ENCODE measurements at places on chromosomes 7 and 10.

DNA sequence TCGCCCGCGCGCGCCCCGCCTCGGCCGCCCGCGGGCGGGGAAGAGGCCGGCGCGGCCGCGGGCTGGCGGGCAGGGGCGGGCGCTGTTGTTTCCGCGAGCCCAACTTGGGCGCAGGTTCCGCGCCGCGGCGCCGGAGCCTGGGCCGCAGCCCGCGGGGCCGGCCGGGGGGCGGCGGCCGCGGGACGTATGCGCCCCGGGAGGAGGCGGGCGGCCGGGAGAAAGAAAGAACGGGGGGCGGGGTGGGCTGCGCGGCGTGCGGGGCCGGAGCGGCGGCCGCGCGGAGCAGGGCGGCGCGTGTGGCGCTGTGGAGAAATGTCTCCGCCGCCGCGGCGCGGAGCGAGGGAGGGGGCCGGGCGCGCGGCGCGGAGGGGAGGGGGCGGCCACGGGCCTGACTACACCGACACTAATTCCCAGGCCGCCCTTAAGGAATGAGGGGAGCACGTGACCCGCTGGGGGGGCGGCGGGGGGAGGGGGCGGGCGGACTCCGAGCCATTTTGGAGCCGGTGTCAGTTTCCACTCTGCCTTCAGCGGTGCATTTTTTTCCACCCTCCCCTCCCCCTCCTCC is at the start of gene BMI1:
Gene BMI1 (plus strand): TSS at position 509 of the 565 bp plus-strand sequence. CDS start 5,351 bp downstream, outside the sequence.
- DNase-seq, result no peak

DNA sequence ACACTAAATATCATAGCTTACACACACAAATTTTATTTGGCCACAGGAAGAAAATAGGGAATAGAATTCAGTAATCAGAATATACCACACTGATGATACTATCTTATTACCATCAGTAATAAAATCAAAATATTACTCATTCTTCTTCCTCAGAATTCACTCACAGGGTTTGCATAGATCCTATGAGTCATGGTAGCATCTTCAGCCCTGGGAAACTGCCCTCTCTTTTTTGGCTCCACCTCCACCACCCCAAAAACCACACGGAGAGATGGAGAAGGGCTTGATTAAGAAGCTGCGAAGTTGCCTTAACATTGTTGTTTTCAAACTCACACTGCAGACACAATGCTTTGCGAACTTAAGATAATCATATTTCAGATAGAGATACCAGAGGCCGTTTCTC is 154.1 kb upstream of the AHR start:
- DNase-seq, result peak; percentile 30

- DNase-seq, result no peak
Observed at GRCh38 chr7:47647181-47647917, 65.4 kb upstream of the TNS3 start.

GRCh38 chr7:1624999-1625927 is 44.8 kb upstream of the ELFN1 start:
- no peak for DNase-seq

DNA sequence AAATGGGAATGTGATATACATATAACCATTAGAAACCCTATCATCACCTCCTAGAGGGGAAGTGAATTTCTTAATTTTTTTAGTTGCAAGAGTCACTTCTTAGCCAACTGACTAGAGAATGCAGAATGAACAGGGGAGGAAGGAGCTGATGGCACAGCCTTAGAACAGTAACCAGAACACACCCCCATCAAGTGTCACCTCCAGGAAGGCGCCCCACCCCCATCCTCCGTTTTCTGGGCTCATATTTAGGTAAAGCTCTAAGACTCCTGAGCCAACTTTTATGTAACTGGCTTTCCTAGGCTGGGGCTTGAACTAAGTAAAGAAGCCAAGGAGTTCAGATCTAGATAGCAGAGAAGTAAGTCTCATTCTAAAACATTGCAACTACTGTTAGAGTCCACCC is 54.0 kb downstream of the COL17A1 start:
- DNase-seq, result no peak

DNA sequence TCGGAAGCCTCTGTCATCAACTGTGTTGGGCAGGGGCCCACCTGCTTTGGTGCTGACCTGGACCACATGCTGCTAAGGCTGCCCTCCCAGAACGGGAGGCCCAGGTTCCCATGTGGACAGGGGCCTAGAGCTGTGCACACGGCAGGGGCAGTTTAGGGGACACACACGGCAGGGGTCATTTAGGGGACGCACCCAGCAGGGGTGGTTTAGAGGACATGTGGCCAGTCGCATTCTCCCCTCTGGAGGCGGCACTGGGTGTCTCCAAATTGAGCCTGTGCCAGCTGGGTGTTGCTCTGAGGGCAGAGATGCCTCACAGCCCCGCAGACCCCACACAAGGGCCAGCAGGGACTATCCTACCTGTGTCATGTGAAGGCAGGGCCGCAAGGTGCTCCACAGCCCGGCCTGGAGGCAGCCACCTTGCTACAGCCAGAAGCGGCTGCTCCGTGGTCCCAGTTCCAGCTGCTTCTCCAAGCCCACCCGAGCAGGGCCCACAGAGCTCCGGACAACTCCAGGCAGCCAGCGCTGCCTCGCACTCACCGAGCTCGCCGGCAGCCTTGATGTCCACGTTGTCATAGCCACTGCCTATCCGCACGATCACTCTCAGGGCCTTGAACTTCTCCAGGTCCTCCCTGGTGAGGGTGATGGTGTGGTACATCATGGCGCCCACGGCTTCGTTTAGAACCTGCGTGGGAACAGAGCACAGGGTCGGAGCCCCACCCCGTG is 60.7 kb downstream of the ZRANB1 start:
- DNase-seq, result no peak

GRCh38 chr7:2115760-2116447 is 116.8 kb downstream of the MAD1L1 start:
- DNase-seq, result no peak

DNA sequence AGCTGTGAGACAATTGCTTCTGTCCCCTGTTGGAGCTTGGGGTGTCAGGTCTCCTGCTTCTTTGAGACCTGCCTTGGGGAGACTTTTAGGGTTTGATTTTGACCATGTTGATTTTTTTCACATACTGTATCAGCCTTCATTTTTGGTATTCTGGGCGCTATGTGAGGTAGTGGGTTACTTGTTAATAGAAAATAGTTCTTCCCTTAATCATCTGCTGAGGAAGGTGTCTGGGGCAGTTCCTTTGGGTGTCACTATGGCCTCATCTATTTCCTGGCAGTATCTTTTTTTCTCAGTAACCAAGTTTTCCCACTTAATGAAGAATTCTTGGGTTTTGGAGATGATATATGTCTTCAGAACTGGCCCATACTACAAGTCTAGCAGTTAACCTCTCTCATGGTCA is 4.6 kb upstream of the NOLC1 start:
- DNase-seq, result no peak

- no peak for DNase-seq
Observed at GRCh38 chr7:88321694-88322093, 15.0 kb upstream of the STEAP4 start.

DNA sequence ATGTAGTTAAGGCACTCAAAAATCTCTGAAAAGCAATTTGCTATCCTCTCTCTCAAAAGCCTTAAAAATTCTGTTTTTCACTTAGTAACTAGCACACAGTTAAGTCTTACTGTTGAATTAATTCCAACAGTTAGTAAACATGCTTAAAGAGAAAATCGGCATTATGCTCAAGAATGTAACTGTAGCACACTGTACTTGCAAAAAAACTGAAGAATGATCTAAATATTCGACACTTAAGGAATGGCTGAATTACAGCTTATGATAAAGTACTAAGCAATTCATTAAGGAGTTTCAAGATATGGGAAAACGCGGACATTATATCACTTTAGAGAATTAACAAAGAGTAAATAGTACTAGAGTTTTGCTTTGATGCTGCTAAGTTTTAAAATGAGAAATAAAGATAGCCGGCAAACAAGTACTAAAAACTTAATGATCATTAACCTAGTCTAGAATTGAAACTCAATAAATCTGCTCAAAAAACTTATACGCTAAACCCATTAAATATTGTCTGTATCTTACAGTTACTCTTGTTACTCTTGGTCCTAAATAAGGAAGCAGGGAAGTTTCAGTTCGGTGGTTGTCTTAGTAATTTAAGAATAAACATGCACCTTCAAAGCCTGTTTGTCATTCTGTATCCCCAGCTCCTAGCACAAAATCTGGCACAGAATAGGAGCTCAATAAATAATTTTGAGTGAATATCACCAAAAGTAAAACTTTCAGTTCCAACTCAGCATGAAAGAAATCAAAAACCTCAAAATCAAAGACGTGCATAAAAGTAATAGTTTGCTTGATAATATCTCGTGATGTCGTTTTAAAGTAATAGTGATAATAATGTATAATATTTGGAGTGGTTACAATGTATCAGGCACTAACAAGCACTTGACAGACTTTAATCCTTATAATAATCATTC is 1.2 kb downstream of the TRDMT1 start:
- DNase-seq, result no peak

- DNase-seq, result no peak
Observed at GRCh38 chr10:104406715-104407650, 53.4 kb downstream of the CFAP58 start.

GRCh38 chr7:10672186-10672585 is 301.5 kb upstream of the PHF14 start:
- DNase-seq, result no peak

DNA sequence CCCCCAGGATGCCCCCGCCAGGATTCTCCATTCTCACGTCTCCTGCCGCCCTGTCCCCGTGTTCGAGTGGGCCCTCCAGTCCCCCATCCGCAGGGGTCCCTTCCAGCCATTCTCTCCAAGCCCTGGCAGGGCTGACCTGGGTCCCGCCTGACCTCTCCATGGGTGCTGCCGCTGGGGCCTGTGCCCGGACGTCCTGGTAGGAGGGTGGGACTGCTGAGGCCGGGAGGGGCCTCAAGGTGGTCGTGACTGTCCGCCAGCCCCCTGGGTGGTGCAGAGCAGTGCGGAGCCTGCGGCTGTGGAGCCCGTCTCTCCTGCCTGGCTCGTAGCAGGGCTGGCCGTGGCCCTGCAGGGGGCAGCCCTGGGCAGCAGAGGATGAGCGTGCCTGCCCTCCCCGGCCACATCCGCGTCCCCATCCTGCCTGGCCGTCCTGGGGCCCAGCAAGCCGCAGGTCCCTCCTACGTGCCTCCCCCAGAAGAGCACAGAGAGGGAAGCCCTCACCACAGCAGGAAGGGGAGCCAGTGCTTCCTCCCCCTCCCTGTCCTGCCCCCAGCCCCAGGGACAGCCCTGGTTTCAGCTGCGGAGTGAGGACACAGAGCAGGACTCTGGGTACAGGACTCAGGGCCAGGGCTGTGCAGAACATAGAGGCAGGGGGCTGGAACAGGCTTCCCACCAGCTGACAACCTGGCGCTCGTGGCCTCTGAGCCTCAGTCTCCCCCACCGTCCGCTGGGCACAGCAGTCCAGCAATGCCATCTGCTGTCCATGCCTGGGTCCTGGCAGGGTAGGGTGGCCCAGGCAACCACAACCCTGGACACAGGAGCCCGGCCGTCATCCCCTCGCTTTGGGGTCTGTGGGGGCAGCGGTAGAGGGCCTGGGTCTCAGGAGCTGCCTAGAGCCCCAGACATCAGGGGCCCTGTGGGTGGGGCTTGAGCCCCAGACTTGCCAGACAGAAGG is 1.5 kb upstream of the GRIFIN start:
- peak; percentile 19 for DNase-seq

DNA sequence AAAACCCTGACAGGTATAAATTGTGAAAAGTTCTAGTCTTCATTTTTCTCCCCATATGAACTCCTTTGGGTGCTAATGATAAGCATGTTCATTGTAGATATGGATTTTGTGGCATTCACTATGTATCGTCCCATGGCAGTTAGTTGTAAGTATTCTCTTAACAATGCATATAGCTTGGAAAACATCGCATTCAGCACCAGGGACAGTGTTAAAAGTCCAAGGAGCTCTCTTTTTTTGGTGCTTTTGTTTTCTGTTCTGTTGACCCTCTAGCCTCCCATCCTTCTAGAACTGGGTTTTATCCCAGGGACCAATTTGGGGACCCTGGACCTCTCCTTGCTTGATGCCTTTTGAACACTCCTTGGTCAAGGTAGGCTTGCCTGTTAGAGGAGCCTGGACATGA is 37.7 kb downstream of the INSYN2A start:
- no peak for DNase-seq

- no peak for DNase-seq
Observed at GRCh38 chr7:45162943-45163691, 5.5 kb downstream of the RAMP3 start.

GRCh38 chr7:76280408-76280807 is 22.1 kb upstream of the HSPB1 start:
- no peak for DNase-seq

DNA sequence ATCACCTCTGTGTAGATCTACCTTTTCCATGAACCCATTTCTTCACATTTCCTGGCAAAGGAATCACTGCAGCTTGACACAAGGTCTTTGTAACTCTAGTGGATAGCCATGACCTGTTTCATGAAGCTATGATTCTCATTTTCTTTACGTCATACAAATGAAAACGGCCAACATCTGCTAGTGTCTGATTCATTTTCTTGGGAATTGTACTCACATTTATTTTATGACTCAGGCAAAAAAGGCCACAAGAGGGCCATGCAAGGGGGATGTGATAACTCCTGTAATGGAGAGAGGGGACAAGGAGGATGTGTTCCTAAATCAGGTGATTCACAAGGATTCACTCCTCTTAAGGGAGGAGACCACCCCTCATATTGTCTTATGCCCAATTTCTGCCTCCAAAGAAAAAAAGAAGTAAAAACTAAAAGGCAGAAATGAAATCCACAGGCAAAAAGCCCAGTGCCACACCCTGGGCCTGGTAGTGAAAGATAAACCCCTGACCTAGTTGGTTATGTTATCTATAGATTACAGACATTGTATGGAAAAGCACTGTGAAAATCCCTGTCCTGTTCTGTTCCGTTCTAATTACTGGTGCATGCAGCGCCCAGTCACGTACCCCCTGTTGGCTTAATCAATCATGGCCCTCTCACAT is 249.9 kb downstream of the IPMK start:
- DNase-seq, result no peak

DNA sequence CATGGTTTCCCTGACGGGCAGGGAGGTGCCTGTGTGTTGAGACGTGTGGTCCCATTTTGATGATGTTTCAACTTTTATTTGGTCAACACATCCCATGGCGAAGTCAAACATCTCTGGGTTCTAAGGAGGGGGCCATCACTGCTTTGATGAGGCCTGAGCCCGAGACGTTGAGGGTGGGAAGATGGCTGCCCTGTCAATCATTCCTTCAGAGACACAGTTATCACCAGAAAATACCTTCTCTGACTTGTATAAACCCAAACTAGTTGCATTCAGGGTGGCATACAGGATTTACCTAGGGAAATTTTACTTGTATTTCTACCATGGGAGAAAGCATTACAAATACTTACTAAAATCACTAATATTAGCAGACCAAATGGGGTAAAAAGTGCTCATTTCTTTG is 64.6 kb downstream of the VOPP1 start:
- no peak for DNase-seq

GRCh38 chr10:98382691-98383101 is 32.3 kb downstream of the PYROXD2 start:
- no peak for DNase-seq

- no peak for DNase-seq
Observed at GRCh38 chr10:77737608-77738007, 100.0 kb upstream of the KCNMA1 start.

DNA sequence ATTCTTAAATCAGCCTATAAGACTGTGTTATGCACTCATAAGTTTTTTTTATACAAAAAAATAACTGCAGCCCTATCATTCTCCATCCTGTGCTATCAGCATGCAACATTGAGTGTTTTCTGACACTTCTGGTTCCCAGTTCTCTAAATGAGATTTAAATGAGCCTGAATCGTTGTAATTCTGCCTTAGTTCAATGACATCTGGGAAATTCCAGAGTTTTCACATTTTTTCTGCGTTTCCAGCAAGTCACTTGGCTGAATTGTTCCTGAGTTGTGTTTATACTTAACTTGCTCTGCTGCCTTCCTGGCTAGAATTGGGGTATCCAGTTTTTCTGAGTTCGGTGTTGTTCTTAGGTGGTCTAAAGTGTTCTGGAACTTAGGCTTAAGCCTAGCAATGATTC is 636.1 kb upstream of the FZD8 start:
- no peak for DNase-seq

- DNase-seq, result no peak
Observed at GRCh38 chr7:27112361-27112760, 9.9 kb upstream of the HOXA2 start.
